ENCODE measurements at places on chromosomes 16 and 17. TPM values are rescaled to one million over a fixed set of nuclear protein-coding genes. Genes with fewer than 3 reads are reported as not detected.

CORO1A gene
- total RNA-seq: 411 TPM

AOC2 gene
- total RNA-seq: 2.9 TPM

DNA sequence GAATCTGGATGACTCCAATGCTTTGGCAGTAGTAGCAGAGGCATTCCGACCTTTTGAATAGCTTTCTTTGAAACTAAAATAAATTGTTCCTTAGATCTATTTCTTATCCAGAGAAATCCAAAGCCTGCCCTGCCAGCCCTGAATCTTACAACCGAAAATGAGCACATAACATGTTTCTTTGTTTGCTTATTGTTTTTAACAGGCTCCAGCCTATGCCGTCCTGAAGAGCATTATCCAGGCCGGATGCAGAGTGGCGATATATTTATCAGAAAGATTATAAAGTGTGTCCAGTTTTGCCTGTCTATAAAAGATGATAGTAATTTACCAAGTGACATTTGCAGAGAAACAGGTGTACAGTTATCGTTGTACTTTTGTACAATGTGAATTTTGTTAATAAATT is 10.5 kb downstream of the COQ7 start:
- H3K27me3 ChIP-seq: no peaks in the 10 kb centered on the region
- no peak overlapping the region for H3K27ac ChIP-seq
- no peaks in the 10 kb centered on the region for H3K4me1 ChIP-seq
- peaks cover 29% of the 10 kb centered on the region for H3K36me3 ChIP-seq

GRCh38 chr16:3095869-3096268 is 3.2 kb downstream of the ZSCAN10 start:
- H3K27ac ChIP-seq: peak overlapping the region; percentile 48
- no peaks in the 10 kb centered on the region for H3K36me3 ChIP-seq
- no peak overlapping the region for H3K4me3 ChIP-seq
- H3K27me3 ChIP-seq: no peaks in the 10 kb centered on the region
- peak; percentile 52 for DNase-seq
- peaks cover 71% of the 10 kb centered on the region for H3K4me1 ChIP-seq

DNA sequence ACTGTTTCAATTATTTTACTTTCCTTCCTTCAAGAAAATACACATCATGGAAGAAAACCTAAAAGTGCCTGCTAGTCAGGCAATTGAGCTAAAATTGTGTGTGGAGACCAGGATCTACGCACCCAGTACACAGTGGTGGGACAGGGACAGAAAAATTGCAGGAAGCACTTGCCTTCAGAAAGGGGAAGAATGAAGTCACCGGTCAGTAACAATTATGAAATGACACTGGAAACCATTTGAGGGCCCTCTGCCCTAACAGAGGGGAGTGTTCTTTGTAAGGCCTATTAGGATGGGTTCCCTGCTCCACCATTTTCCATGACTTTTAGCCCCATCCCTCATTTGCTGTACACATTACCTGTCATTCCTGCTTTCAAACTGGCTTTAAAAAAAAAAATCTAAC is 4.5 kb upstream of the PHAF1 start:
- H3K27ac ChIP-seq: no peak overlapping the region
- no peaks in the 10 kb centered on the region for H3K36me3 ChIP-seq
- peaks cover 11% of the 10 kb centered on the region for H3K4me1 ChIP-seq
- H3K4me3 ChIP-seq: no peak overlapping the region
- no peak for DNase-seq
- no peaks in the 10 kb centered on the region for H3K27me3 ChIP-seq

DNA sequence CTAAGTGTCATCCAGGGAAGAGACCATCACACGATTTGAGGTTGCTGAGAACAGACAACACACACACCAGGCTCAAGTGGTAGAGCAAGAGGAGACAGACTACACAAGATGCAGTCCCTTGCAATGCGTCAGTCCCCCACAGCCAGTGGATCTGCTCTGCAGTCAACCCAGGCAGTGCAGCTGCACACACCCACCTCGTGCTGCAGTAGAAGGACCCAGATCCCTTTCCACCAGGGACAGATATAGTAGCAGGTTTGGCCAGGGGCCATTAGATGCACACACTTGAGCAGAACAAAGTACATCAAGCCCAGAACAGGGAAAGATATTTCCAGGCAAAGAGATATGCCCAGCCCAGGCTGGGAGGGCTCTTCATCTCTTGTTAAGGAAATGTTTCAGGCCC is 112.9 kb downstream of the GRIN2A start:
- H3K36me3 ChIP-seq: no peaks in the 10 kb centered on the region
- DNase-seq: no peak
- no peaks in the 10 kb centered on the region for H3K4me1 ChIP-seq

DNA sequence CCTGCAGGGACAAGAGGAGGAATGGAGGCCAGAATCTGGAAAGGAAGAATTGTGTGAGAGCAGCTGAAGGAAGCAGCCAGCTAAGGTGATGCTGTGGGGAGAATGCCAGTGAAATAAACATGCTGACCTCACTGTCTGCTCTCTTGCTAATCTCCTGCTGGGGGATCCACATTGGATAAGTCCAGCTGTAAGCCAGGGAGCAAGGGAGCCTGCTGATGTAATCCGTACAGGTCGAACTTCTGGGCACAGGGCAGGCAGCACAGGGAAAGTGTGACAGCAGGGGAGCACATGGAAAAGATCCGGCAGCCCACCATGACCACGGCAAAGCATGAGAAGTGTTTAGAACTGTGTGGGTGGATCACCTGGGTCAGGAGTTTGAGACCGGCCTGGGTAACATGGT is 7.5 kb upstream of the XPO6 start:
- H3K4me1 ChIP-seq: peaks cover 6% of the 10 kb centered on the region
- no peak overlapping the region for H3K27ac ChIP-seq
- H3K4me3 ChIP-seq: no peak overlapping the region
- DNase-seq: no peak
- no peaks in the 10 kb centered on the region for H3K36me3 ChIP-seq
